ENCODE measurements at places on chromosomes 3 and 15.
A peak's percentile ranks its signal among the peaks of the same experiment; 100 is the strongest.

DNA sequence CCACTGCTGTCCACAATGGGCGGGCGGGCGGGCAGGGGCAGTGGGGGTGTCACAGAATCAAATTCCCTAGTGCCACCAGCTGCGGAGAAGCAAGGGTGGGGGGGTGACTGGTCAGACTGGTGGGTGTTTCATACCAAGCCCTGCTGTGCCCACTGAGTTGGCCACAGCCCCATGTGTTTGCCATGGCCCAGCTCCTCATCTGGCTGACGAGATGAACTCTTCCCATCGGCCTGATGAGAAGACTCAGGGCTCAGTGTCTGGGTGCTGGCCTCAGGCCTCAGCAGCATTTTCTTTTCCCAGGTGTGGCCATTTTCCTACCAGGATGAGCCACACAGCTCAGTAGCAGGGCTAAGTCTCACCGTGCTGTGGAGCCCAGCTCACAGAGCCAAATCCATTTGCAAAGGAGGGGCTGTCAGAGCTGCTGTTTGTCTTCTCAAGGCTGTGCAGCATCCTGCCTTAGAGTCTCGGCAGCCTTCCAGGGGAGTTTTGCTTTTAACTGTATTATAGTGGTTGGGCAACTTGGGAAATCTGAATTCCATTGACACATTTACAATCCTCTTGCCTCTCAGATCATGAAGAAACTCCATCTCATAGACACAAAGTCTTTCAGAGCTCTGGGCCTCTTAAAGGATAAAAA is 176.8 kb downstream of the ABHD5 start:
- DNase-seq: no peak

GRCh38 chr3:48232734-48233133 is 8.2 kb upstream of the ZNF589 start:
- peak; percentile 74 for DNase-seq

GRCh38 chr3:185734725-185735096 is 90.1 kb downstream of the IGF2BP2 start:
- DNase-seq: no peak

DNA sequence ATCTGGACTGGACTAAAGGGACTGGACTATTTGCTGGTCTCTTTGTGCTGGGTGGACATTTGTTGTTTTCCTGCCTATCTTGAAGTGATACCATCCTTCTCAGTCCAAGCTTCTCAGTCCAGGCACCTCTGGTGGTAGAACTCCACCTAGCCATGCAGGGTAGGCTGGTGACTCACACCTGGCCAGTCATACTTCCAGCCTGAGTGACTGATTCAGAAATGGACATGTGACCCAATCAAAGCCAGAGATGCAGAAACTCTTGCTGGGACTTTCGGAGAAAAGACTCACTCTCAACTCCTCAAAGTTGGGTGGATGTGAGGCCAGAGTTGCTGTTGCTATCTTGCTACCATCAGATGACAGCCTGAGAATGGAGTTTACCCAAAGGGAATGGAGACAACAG is 5.6 kb upstream of the ASB14 start:
- no peak for DNase-seq

DNA sequence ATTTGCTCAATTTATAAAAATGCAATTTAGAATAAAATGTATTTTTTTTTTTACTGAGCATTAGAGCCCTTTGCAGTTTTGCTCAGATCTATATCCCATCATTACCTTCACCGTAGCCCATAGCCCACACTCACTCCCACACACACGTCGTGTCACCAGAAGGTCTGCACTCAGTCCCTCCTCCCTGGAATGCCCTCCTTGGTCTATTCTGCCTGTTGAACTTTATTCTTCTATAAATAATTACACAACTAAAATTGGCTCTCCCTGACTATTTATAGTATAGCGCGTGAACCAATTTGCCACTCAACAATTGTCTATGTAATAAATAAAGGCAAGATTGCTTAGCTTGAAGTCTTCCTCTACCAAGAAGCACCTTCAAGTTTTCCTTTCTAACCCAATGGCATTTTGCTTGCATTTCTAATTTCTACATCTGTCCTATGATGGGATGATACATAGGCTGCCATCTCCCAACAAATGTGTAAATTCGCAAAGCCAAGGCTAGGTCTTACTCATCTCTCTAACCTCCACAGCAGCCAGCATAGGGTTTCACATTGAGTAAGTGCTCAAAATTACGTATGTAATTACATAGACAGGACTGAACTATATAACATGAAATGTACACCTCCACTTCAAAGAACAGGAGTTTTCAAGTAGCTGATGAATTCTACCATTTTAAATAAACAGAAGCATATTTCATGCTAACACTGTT is 172.0 kb upstream of the HES1 start:
- DNase-seq: no peak

DNA sequence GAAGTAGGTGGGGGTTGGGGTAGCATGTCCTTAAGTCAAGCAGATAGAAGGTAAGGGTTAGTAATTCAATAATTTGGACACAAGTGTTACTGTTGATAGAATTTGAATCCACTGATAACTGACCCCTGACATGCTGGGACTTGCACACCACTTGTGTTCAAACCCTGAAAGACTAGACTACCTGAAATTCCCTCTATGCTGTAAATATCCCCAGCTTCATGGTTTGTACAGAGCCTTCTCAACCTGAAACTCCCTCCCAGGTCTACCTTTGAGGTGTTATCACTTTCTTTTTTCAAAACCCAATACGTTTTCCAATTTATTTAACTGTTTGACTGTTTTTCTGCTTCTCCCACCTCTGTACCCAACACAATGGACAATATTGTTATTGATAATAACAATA is 459.6 kb downstream of the NLGN1 start:
- DNase-seq: no peak

DNA sequence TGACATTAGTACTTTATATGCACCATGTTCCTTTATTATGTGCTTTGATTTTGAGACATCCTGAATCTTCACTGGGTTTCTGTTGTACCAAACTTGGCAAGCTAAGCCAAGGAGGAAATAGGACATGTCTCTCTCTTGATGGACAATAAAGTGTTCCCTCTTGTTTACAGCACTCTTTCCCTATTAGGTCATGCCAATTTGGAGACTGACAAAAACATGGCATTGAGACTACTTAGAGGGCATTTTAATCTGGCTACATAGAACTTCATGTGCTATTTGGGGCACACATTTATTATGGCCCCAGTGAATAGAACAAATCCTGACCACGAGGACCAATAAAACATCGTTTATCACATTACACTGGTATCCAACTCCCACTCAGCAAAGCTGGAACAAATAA is 85.3 kb upstream of the TNFSF10 start:
- no peak for DNase-seq

- DNase-seq: no peak
Measured at GRCh38 chr3:112675943-112676535, 35.1 kb upstream of the CCDC80 start.

GRCh38 chr3:145981056-145981455 is 179.9 kb downstream of the PLOD2 start:
- no peak for DNase-seq

DNA sequence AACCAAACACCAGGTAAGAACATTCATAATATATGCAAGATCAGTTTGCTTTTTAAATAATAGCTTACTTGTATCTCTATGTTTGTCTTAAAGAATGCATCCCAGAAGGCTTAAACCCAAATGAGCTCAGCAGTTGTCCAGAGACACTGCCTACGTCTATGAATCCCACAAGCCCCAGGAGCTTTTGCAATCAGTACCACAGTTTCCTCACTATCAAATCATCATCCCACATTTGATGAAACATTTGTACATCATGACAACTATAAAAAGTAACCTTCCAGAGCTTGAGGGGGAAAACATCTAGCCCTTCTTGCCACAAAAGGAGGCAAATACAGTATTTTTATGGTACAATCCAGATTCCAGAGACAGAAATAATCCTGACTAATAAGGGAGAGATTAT is 63.7 kb downstream of the ATP8B4 start:
- no peak for DNase-seq

GRCh38 chr3:16849795-16850194 is 35.0 kb upstream of the PLCL2 start:
- no peak for DNase-seq

DNA sequence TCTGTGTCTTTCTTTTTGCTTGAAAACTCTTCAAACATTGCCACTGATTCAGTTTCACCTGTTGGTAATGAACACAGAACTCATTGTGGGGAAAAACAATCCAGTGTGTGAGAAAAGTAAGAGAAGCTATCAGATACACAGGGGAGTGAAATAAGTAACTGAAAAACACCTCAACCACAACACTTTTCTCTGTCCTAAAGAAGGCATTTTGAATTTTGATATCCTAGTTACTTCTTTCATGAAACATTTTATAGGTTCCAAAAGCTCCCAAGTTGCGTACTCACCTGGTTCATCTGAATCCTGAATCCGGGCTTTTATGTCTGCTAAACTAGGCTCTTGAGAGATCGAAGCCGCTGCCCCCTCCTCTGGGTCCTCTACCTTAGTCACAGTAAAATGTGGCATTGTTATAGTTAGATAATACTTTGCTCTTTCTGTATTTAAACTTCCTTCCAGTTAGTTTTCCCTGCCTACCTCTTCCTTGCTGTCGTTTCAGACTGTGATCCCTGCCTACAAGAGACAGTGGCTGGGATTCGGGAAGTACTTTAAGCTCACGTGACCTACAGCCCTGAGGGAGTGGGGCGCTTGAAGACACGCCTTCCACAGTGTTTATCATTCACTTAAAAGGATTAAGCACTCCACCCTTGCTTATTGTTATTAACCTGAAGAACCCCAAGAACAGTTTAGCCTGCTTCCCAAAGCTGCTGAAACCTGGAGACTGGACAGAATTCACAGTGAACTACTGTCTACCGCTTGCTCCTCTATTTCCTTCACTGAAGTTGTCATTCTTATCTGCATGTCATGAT is 19.1 kb downstream of the SLC12A6 start:
- DNase-seq: no peak
